CD4-positive, alpha-beta T cell treated with Interleukin-12 subunit alpha and Interleukin-12 subunit beta, for 1 hour (primary cell): ENCODE measurements at places on chromosomes 16 and 17.

DNA sequence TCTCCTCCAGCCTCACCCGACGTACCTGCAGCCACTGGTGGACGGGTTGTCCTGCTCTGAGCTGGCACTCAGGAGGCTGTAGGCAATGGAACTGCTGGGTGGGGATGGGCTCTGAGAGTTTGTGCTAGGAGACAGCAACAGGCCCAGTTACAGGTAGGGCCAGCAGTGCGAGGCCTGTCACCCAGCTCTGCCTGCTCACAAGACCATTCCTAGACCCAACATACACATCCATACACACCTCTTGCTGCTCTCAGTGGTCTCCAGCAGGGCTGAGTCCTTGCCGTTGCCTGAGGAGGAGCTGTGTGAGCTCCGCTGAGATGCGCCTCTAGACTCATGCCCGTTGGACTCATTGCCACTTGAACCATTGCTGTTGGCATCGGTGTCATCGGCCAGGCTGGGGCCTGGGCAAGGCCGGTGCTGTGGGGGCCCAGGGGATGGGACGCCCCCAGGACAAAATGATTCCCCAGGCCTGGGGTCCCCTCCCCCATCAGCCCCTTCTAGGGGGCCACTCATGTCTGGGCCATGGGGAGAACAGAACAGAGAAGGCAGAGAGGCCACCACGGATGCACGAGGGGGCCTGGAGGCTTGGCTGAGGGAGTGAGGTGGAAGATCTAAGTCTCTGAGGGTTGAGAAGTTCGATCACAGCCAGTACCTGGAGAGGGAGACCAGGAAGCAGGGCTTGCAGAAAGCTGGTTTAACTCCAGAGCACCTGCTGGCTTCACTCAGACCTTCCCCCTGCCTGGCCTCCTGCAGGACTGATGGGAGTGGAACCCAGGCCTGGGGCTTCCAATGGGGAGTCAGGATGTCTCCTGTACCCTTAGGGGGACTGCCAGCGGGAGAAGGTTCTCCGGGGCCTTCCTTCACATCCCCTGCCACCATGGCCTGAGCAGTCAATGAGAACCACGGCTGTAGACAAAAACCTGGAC is 1.7 kb downstream of the PER1 start:
- DNase-seq, result peak; percentile 15

DNA sequence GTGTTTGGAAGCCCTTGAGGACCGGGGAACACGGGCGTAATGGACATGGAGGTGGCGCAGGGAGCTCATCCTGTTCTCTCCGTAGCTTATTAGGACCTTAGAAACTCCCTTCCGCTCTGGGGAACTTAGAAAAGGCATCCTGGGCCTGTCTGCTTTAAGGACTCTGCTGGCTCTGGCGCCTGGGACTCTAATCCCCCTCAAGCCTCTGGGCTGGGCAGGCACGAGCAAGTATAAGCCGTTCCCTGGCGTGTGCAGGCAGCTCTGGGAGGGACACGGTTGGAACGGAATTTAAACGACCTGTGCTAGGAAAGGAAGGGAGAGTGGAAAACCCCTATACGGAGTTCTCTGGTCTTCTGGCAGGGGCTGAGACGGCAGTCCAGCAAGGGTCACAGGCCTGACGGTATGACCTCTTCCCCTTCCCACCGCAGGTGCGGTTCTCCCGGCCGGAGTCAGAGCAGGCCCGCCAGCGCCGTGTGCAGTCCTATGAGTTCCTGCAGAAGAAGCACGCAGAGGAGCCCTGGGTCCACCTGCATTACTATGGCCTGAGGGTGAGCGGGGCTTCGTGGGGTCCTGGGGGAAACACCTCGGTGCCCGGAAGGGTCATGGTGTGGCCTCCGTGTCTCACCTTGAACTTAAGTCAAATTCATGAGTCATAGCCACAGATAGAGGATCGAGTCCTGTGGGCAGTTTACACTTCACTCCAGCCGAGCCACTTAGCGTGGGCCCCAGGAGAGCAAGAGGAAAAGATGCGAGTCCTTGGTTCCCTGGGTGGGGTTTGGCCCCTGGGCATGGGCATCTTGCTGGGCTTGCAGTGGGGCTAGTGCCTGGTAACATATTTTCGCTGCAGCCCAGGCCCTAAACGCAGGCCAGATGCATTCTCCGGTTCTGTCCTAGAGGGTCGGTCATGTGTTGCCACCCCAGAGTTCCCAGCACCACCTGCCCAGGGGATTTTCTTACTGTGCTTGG is 17.7 kb downstream of the POLR3E start:
- DNase-seq, result no peak

DNA sequence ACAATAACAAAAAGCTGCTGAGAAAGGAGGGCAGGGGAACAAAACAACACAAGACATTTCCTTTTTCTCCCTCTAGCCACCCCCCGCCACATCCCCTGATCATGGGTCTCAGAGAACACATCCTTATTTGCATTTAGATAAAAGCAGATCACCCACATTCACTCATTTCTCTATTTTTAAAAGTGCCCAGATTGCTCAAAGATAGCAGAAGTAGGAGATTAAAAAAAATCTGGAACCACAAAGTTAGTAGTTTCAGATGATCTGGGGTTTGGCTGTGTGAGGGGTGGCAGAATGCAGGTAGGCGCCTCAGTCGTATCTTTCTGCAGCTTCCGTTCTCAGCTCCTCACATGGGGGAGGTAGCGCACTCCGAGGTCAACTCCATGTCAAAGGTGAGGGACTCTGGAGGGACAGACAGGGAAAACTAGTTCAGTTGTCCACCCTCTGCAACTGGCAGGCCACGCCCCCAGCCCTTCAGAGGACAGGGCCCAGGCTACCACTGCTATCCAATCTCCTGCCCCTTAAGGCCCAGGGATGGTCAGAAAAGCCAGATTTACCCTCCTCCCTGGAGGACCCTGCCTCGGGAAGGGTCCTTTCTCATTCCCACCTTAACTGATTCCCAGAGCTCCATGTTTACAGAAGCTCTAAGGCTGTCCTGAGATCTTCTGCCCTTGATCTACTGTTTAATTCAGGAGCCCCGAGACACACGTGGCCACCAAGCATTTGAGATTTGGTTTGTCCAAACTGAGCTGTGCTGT is 27.3 kb downstream of the STAT5A start:
- DNase-seq, result peak; percentile 39

DNA sequence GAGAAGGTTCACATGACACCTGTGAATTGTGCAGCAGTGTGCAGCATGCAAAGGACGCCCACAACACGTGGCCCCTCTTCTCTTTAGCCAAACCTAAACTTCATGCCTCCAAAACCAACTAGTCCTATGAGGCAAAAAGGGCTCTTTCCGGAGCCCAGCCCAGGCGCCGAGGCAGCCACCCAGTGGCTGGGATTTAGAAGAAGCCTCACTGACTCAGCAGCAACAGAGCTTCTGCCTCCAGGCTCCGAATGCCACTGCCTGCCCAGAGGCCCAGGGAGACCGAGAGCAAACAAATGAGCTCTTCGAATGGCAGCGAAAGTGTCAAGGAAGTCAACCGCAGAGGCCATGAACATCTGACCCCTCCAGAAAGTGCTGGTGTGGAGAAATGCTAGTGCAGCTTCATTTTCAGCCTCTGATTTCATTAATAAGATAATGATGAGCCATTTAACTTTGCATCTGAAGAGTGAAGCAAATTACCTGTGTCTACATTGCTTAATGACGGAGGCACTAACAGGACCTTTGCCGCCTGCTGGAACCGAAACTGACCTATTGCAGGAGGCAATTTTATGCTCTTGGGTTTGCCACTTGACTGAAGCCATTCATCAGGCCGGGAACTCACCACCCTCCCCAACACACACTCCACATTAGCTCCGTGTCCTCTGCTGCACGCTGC is 157.7 kb upstream of the RPL38 start:
- DNase-seq, result no peak

- no peak for DNase-seq
Observed at GRCh38 chr17:77280304-77281121, 139.7 kb downstream of the SEC14L1 start.
